ENCODE measurements at places on chromosomes 4 and X.

GRCh38 chr4:140252141-140252741 is 98.3 kb upstream of the MAML3 start:
- DNase-seq: no peak

GRCh38 chr4:156970501-156971164 is 966 bp downstream of the PDGFC start:
- DNase-seq: peak; percentile 82

DNA sequence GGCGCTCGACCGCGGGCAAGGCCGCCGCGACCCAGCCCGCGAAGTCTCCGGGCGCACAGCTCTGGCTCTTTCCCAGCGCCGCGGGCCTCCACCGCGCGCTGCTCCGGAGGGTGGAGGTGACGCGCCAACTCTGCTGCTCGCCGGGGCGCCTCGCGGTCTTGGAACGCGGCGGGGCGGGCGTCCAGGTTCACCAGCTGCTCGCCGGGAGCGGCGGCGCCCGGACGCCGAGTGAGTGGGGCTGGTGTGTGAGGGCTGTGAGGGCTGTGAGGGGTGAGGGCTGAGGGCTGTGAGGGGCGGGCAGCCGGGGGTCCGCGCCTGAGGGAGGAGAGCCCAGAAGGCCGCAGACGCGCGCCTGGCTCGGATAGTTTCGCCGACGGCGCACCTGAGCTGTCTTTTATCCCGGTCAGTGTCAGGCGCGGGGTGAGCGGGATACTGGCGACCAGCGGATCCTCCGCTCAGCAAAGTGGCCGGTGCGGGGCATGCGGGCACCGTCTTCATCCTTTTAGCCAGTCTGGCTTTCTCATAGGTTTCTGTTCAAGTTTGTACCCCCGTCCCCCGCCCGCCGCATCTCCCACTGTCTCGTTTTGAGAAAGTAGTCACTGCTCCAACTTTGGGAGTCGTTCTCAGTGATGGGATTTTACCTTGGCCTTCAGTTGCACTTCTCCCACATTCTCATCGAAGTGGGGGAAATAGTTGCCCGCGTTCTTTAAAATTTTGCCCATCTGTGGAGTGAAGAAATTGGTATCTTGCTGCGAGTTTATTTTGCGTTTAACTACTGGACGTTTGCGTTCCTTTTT is 586 bp downstream of the HERC5 start:
- DNase-seq: no peak

DNA sequence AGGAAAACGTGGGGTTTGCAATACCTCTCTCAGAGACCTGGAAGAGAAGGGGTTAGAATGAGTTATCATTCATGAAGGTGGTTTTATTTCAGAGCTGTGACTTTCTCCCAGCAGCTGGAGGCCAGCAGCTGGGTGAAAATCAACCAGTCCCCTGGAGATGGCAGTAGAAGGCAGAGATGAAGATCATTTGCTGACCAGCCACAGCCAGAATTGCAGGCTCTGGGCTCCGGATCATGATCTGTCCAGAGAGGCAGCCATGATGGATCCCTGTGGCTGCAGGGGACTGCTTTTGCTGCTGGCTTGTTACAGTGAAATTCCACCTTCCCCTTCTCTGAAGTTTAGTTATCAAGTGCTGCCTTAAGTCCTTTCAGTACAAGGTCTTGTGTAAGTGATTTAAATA is 46.9 kb upstream of the TAB3 start:
- no peak for DNase-seq

- DNase-seq: no peak
These were observed 1.9 kb downstream of the MAN2B2 start for GRCh38 chr4:6576932-6577331.

DNA sequence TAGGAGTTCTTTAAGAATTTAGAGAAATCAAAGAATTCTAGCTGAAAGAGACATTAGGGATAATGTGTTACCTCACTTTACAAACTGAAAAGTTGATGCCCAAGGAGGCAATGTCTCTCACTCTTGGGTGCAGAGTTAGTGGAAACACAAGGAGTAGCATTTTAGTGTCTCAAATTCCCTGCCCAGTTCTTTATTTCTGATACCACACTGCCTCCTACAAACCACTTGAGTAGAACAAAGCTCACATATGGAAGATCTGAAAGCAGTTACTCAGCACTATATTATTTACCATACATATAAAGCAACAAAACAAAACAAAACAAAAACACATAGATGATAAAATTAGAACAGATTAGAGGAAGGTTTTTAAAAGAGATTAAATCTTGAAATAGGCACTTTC is 124.2 kb downstream of the REELD1 start:
- no peak for DNase-seq

GRCh38 chrX:136742721-136743379 is 37.9 kb downstream of the ARHGEF6 start:
- no peak for DNase-seq

- DNase-seq: no peak
These were observed 21.3 kb downstream of the PLRG1 start for GRCh38 chr4:154528869-154529268.

GRCh38 chr4:71473541-71474240 is 134.9 kb downstream of the SLC4A4 start:
- DNase-seq: no peak

DNA sequence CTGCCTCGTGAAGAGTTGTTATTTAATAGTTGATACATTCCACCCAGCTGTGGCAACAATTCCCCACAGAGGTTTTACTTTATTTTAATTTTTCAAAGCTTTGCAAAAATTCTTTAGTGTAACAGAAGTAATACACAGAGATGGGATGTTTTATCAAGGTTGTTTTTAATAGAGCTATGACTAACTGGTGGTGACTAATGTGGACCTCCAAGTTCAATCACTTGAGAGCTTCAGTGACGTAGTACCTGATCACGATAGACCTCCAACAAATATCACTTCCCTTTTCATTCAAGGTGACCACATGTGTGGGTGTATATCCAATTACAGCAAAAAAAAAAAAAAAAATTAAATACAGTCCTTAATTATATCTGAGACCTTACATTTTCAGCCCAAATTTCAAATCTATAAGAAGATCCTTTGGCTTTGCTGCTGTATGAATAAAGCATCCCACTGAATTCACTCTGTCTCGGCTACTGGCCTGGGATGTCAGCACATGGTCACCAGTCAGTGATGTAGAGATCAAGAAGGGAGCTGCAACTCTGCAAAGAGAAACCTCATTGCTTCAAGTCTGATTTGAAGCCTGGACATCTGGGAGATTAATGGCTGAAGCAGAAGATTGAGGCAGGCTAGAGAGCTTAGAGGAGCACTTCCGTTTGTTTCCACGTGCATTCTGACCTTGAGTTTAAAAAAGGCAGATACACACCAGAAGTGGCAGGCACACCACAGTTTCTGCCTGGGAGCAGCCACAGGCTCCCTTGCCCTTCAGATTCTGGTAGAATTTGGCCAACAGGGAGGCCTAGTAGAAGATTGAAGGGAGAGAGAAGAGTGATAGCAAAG is 345.9 kb upstream of the NOCT start:
- no peak for DNase-seq

GRCh38 chr4:5222951-5223350 is 171.7 kb downstream of the STK32B start:
- DNase-seq: no peak

GRCh38 chrX:40349251-40349650 is 231.5 kb upstream of the ATP6AP2 start:
- DNase-seq: no peak

DNA sequence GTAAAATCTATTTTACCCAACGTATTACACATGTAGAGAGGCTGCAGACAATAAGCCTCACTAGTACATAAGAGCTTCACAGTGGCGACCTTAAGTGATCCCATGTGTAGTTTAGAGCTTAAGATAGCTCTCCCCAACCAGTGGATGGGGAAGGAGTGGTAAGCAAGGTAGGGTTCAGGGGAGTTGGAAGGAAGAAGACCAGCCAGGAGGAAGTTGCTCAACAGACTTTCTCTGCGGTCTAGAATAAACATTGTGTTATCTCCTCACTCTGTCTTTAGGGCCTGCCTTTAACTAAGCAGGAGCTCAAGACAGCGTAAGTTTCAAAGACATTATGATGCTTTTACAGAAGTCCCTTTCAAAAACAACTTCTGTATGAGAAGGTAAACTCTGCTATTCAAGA is 16.8 kb downstream of the MEPE start:
- DNase-seq: no peak

- DNase-seq: no peak
These were observed 15.3 kb upstream of the ZBTB33 start for GRCh38 chrX:120235284-120235683.

DNA sequence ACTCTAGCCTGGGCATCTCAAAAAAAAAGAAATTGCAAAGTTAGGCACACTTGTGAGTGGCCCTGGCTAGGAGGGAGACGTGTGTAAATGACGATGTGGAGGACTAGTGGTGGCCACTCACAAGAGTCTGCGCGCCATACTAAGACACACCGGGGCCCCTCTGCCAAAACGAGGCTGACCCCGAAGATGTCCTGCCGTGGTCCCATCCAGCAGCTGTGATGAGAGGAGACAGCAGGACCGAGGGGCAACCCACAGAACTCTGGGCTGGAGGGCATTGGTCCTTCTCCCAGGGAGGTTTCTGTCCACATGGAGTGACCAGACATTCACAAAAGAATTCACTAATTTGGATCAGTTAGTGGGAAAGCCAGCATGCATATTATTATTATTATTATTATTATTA is 47.4 kb downstream of the NOP14 start:
- no peak for DNase-seq

DNA sequence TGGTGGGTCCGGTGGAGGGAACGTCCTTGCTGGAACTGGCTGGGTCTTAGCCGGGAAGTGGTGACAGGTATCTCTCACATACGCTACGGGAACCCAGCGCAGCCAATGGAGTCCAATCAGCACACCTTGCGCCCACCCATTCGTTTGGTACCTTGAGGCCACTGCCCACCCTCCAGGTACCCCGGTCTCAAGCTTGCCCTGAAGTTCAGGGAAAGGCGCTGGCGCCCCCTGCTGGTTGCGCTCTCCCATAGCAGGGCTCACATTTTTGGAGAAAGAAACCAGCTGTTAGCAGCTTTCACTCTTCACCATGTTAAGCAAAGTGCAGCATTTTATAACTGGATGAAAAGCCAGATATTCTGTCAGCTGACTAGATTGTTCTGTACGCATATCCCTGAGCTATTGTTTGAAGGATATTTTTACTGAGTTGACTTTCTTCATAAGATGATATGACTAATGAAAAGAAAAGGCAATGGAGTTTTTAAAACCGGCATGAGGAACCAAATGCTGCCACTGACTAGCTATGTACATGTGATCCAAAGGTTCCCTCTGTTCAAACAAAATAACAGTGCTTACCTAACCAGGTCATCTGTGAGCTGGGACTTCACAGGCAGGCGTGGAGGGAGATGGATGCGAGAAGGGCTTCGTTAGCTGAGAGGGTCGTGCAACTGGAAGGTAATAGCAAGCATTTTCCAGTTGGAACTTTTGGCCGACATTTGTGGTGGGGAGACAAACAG is 43.7 kb downstream of the OTOP1 start:
- no peak for DNase-seq

GRCh38 chr4:52914051-52914605 is 52.0 kb downstream of the RASL11B start:
- no peak for DNase-seq

DNA sequence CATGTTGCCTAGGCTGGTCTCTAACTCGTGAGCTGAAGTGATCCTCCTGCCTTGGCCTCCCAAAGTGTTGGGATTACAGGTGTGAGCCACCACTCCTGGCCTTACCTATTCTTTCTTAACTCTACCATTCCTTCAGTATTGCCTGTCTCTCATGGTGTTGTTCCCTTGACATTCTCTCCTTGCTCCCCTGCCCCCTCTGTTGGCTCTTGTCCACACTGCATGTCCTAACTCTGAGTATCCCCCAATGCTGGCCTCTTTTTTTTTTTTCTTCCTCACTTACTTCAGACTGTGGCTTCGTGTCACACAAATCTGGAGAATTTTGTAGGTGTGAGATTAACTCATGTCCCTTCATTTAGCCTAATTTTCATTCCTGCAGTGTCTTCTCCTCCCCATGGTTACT is 22.9 kb upstream of the FRMPD4 start:
- no peak for DNase-seq

DNA sequence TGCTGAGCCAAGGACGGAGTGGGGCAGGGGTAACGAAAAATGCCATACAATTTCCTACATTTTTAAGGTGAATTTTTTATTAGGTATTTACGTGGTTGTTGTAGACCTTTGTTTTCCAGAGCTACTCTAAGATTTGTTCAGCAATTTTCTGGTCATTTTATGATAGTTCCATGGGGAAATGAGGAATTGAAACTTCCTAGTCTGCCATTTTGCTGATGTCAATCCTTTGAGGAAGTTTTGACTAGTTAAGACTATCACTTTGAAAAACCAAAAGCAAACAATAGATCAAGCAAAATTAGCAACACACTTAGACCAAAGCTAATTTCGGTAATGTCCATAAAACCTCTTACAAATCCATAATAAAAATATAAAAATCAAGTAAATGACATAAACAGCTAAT is 7.0 kb upstream of the TLR3 start:
- no peak for DNase-seq

DNA sequence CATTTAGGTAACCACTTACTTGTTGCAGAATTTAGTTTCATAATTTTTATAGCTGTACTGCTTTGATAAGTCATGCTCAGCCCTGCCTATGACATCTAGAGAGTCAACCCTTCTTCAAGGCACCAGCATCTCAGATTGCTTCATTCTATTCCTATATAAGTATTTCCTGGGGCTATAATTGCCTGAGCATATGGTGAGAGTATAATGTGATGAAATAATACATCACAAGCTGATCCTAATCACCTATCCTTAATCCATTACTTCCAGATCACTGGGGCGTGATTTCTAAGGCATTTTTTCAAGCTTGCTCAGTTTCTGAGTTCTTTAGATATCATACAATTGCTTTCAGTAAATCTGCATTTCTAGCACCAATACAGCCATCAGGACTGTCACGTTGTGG is 200.0 kb upstream of the NPY2R start:
- no peak for DNase-seq

GRCh38 chrX:41827886-41828285 is 95.5 kb downstream of the CASK start:
- no peak for DNase-seq

DNA sequence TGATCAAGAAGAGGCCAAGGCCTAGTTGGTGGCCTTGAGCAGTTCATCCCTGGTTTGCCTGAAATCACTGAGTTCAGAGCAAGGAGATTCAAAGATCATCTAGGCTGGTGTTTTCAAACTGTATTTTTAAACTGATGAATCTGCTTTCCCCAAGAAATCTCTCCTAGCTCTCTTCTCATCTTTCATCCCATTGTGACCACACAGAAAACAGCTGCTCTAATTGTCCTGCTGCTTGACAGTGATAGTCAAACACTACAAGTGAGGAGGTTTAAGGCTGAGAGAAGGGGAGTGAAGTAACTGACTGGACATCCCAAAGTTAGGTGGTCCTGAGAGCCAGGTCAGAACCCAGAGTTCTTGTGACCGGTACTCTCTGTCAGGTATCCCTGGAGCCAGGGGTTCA is 91.5 kb downstream of the LNX1 start:
- DNase-seq: no peak

- DNase-seq: no peak
These were observed 152.0 kb upstream of the FTHL17 start for GRCh38 chrX:31223817-31224216.

- no peak for DNase-seq
These were observed 145.5 kb upstream of the AFF2 start for GRCh38 chrX:148354916-148355315.

GRCh38 chr4:156685308-156685707 is 286.3 kb downstream of the PDGFC start:
- no peak for DNase-seq

GRCh38 chrX:30781711-30782444 is 107.2 kb downstream of the TAB3 start:
- no peak for DNase-seq

- DNase-seq: no peak
These were observed 32.8 kb downstream of the FAM13A start for GRCh38 chr4:89024051-89024675.

- no peak for DNase-seq
These were observed 35.8 kb downstream of the FGFBP1 start for GRCh38 chr4:15902746-15903145.
